ENCODE measurements at places on chromosomes 7 and 10. TPM values are rescaled to one million over a fixed set of nuclear protein-coding genes. Genes with fewer than 3 reads are reported as not detected.

DNA sequence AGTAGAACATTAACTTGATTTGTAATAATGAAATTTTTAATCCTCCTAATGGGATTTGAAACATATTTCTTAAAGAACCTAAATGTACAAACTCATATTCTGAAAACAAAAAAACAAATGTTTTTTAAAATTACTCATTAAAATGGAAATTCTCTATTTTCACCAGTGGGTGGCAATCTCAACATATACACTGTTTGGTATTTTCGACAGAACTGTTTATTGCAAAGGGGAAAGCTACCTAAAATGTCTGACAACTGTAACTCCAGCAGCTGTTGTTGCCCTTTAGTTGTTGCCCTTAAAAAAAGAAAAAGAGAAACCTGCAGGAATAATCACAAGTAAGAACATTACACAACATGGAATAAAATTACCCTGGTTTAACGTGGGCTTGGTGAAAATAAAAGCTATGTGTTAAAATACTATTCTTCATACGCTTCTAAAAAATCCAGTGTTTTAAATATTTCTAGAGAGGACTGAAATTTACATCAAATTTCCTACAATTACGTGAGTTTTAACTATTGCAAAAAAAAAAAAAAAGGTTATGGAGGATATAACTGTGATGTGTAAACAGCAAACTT is 54.5 kb downstream of the COL1A2 start:
- H3K27ac ChIP-seq, result no peak overlapping the region
- H3K27me3 ChIP-seq, result no peaks in the 10 kb centered on the region
- no peak for DNase-seq

DNA sequence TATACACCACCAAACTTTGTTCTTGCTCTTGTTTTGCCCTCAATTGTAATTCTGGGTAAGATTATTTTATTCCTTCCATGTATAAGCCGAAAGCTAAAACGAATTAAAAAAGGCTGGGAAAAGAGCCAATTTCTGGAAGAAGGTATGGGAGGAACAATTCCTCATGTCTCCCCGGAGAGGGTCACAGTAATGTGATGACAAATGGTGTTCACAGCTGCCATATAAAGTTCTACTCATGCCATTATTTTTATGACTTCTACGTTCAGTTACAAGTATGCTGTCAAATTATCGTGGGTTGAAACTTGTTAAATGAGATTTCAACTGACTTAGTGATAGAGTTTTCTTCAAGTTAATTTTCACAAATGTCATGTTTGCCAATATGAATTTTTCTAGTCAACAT is 12.5 kb upstream of the CFAP69 start:
- H3K4me1 ChIP-seq, result no peaks in the 10 kb centered on the region
- H3K27me3 ChIP-seq, result no peaks in the 10 kb centered on the region
- H3K36me3 ChIP-seq, result no peaks in the 10 kb centered on the region
- H3K4me3 ChIP-seq, result no peak overlapping the region

DNA sequence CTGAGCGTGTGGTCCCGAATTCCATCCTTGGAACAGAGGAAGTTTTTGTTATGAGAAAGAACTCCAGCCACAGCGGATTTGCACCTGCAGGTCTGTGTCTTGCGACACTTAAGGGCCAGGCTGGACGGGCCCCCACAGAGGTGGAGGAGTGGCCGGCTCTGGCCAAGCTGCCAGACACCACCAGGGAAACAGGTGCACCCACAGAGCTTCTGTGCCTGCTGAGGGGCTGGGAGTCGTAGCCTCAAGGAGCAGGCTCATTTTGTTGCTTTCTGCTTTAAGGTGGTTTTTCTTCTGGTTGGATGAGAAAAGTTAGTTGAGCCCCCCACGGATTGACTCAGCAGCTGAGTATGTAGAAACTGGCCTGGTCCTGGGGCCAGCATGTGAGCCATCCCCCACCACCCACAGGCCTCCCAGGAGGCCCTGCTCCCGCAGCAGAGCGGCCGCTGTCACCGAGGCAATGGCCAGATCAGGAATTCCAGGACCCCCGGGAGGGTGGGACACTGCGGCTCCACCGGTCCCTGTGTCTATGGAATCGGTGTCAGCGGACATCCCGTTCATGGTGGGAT is 41.9 kb downstream of the NKX6-2 start:
- H3K4me1 ChIP-seq, result no peaks in the 10 kb centered on the region
- no peaks in the 10 kb centered on the region for H3K36me3 ChIP-seq
- no peaks in the 10 kb centered on the region for H3K27me3 ChIP-seq
- no peak for DNase-seq
- H3K27ac ChIP-seq, result no peak overlapping the region

- no peak overlapping the region for H3K4me3 ChIP-seq
- no peaks in the 10 kb centered on the region for H3K4me1 ChIP-seq
- no peaks in the 10 kb centered on the region for H3K36me3 ChIP-seq
- H3K27ac ChIP-seq, result no peak overlapping the region
Measured at GRCh38 chr10:132102071-132102716, 36.4 kb downstream of the JAKMIP3 start.

DNA sequence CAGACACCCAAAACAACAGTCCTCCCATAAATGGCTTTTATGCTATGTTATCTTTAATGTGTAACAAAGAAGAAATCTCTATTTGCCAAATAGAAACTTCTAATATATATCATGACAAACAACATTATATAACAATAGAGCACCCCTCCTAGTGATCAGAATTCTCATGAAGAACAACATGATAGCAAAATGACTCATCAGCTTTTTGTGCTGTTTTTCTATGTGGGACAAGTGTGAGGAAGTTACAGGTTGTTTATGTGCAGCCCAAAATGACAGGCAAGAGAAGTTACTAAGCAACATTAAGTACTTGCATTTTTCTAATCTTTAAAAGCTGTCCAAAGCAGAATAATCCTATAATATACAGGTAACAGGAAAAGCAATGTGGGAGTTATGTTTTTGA is 7.7 kb downstream of the DGKB start:
- no peaks in the 10 kb centered on the region for H3K4me1 ChIP-seq
- H3K36me3 ChIP-seq, result no peaks in the 10 kb centered on the region
- no peak overlapping the region for H3K27ac ChIP-seq
- DNase-seq, result no peak
- no peaks in the 10 kb centered on the region for H3K27me3 ChIP-seq

GRCh38 chr7:65938336-65938895 is 43.6 kb downstream of the GUSB start:
- H3K27me3 ChIP-seq, result no peaks in the 10 kb centered on the region
- DNase-seq, result no peak
- H3K4me3 ChIP-seq, result no peak overlapping the region
- no peaks in the 10 kb centered on the region for H3K36me3 ChIP-seq

TEX36 gene
- total RNA-seq, result not detected

NXPH1 gene
- total RNA-seq, result not detected

Data from ovary (tissue), 10 donors.